ENCODE measurements at places on chromosomes 5 and 9.

DNA sequence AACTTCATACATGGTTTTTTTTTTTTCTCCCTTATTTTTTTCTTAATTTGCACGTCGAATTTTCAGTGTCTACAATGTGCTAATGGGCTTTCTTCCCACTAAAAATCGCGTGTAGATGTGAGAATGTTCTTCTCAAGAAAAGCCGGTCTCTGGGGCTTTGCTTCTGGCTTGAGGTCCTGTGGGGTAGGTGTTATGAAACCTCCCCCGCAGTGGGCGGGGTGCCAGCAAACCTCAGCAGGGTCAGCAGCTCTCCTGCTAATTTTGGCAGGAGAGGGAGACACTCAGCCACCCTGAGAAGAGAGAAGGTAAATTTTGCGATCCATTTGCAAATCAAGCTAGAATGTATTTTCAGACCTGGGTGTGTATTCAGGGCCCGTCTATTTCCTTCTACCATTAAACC, 59.9 kb downstream of the NPR3 start:
- no peak for DNase-seq

- DNase-seq = no peak
Observed at GRCh38 chr5:151086192-151086869, 5.5 kb upstream of the TNIP1 start.

- DNase-seq = no peak
Observed at GRCh38 chr5:69092969-69093368, 845 bp upstream of the SLC30A5 start.

DNA sequence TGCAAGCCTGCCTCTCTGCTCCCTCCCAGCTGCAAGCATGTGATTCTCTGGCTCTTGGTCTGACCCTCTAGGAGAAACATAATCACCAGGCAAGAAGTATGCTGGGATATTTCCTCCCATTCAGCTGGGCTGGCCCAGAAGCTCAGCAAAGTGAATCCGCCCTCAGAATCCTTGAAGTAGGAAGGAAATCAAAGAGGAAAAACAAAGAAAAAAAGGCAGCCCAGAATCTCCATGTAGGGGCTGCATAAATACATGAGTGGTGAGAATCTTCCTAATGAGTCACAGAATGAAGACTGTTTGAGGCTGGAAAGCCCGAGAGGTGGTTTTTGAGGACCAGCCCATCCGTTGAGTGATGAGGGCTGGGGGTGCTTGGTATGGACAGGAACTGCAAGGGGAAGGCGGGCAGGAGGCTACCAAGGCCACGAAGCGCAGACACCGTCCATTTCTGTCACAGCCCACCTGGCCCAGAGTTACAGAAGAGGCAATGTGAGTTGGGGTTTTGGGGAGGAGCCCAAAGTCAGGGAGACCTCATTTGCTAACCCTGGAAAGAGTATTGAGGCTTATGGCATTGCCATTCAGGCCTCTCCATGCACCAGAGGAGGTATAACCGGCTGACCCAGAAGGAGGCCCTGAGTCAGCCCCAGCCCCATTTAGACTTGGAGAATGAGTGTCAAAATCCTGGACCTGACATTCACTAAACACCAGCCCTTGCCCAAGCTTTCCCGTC, 33.4 kb upstream of the TGFBR1 start:
- DNase-seq = no peak

DNA sequence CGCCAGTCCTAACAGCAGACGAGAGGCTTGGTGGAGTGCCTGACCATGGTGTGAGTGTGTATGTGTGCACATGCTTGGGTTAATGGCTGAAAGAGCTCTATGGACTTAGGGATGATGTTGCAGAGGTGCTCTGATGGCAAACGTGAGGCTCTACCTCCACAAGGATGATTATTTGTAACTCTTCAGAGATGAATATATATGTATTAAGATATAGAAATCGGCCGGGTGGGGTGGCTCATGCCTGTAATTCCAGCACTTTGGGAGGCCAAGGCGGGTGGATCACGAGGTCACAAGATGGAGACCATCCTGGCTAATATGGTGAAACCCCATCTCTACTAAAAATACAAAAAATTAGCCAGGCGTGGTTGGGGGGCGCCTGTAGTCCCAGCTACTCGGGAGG, 253.4 kb upstream of the CDH18 start:
- DNase-seq = no peak

GRCh38 chr5:15183520-15183919, 311.9 kb upstream of the ANKH start:
- DNase-seq = no peak

Data from amygdala (tissue), 56 donors.